ENCODE measurements at places on chromosomes 5 and 9.

DNA sequence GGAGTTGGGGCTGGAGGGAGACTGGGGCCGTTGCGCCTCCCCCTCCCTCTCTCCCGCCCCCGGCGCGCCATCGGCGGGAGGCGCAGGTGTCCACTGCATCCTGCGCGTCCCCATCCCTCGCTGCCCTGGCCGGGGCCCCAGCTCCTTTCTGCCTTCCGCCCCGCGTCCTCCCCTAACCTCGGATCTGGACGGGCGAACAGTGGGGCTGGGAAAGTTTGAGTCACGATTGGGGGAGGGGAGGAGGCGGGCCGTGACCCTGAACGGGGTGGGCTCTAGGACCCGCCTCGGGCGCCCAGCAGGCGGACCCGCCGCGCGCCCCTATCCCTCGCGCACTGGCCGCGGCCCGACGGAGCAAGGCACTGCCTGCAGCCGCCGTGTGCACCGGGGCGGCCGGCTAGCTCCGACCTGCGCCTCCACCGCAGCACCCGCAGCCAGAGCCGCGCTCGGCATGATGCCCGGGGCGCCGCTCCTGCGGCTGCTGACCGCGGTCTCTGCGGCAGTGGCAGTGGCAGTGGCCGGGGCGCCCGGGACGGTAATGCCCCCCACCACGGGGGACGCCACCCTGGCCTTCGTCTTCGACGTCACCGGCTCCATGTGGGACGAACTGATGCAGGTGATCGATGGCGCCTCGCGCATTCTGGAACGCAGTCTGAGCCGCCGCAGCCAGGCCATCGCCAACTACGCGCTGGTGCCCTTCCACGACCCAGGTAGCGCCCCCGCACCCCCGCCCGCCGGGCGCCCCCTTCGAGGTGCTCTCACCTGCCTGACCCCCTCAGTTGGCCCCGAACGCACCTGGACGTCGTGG, at the start of gene HMCN2:
TSS of gene HMCN2 (plus strand) at position 330 of the 805 bp plus-strand sequence. CDS start at position 449, 119 bp downstream.
- DNase-seq, result no peak

DNA sequence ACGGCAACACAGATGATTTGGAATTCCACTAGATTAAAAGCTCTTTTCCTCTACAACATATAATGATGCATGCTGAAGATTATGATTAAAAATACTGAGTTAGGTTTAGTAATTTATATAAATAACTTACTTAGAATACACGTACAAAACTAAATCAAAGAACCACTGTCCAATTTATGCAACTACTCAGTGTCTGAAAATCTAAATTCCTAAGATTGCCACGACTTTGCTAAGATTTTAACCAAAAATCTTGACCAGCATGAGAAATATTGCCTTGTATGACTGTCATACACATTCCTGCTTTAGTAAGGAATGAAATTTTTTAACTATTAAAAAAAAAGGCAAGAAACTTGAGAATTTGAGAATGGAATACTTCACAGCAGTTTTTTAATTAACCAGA, 292.4 kb downstream of the ZNF608 start:
- DNase-seq, result no peak

GRCh38 chr5:58753446-58753845, 170.6 kb downstream of the RAB3C start:
- no peak for DNase-seq

DNA sequence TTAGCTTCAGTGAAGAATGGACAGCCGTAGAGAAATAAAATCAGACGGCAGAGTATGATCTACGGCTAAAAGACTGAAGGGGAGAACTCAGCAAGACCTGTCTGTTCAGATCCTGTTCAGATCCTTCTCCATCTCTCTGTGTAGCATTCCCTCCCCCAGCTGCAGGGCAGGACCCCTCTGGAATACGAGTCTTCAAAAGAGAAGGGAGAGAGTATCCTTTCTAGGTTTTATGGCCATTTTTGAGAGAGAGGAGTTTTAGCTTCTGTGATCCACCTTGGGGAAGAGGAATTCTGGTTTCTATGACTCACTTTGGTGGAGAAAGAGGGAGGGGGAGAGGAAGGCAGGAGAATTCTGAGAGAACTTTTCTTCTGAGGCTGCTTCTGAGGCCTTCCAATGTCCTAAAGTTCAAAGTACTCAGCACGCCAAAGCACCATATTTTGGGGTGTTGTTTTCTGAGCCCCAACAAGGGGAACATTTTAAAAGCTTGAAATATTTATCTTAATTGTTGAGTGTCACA, 194.4 kb upstream of the TLE4 start:
- no peak for DNase-seq

All from stimulated activated CD4-positive, alpha-beta T cell treated with anti-CD3 and anti-CD28 coated beads, Interleukin-1b, Interleukin-23, amount 100 ng/mL, for 48 hours (primary cell).